ENCODE measurements at places on chromosomes 11 and 22.

DNA sequence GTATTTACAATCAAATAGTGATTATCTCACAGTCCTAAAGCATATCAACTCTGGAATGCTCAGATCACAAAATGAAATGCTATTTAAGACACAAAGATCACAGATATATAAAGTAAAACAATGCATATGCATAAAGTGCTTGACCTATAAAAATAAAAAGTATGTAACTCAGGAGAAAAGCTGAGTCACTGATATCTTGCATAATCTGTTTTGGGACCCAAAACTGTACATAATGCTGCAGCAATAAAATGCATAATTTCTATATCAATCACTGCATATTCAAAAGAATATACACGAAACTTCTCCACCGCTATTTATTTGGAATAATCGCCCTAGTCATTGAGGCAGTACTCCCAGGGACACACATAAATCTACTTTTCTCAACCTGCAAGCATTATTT lies 34.9 kb upstream of the GRIA4 start:
- no peak for DNase-seq

GRCh38 chr11:61647529-61647928 lies 32.7 kb upstream of the DAGLA start:
- DNase-seq = no peak

DNA sequence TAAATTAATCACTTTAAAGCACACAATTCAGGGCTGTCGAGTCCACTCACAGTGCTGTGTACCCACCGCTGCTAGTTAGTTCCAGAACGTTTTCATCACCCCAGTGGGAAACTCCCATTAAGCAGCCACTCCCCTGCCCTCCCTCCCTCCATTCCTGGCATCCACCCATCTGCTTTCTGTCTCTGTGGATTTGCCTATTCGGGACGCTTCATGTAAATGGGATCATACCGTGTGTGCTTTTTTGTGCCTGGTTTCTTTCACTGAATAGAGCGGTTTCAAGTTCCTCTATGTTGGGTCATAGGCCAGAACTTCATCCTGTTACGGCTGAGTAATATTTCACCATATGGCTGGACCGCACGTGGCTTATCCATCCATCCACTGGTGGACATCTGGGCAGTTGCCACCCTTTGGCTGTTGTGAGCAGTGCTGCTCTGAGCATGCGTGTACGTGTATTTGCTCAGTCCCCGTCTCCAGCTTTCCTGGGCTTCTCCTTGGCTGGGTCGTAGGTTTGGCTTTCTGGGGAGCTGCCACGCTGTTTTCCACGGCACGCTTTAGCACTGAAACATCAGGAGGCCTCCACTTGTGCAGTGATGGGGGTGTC lies 30.1 kb downstream of the ARHGAP8 start:
- no peak for DNase-seq

DNA sequence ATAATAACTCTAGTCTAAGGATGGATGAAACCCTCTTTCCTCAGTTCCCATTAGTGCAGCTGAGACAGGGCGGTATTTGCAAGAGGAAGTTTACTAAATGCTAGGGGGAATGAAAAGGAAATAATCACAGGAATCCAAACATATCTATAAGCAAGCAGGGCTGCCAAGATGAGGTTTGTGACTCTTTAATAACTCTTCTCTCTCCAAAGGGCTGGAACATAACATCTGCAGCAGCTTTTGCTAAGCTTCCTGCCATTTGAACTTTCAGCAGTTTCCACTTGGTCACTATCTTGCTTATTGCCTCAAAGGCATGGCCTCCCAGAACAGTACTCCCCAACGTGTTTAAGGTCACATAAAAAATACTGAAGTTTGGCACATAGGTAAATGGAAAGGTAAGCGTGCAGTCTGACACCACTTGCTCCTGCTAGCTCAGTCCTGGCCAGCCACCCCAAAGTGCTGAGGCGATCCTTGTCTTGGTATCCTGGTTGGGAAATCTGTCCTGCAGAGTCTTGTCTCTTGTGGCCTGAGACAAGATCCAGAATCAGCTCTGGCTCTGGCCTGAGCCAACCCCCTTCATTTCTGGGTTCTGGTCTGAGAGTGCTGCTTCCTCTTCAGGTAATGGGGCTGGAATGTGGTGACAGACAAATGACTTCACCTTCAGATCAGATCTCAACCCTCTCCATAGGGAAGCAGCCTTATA lies 81.8 kb downstream of the KCNC1 start:
- DNase-seq = no peak

DNA sequence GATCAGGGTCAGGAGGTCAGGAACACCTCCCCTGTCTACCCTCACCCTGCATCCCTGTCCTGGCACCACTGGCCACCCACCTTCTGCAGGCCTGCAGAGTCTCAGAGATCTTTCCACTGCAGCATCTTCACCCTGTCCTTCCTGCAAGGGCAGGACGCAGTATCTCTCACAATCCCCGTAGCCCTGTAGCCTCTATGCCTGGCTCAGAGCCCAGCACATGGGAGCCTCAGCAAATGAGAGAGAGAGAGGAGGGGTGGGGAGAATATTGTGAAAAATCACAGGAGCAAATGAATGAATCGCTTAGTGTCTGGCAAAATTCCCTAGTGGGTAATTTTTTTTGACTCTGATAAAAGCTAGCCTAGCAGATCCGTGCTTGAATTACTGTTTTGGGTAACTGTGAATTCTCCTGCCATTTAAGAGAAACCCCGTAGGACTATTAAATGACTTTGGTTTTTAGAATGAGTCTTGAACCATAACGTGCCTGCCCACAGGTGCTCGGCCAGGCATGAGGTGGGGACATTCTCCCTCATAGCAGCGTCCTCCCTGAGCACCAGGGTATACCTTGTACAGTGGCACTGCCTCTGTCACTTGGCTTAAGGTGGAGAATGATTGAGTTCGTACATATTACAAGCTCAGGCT lies 91.5 kb downstream of the MORC2 start:
- DNase-seq = no peak

DNA sequence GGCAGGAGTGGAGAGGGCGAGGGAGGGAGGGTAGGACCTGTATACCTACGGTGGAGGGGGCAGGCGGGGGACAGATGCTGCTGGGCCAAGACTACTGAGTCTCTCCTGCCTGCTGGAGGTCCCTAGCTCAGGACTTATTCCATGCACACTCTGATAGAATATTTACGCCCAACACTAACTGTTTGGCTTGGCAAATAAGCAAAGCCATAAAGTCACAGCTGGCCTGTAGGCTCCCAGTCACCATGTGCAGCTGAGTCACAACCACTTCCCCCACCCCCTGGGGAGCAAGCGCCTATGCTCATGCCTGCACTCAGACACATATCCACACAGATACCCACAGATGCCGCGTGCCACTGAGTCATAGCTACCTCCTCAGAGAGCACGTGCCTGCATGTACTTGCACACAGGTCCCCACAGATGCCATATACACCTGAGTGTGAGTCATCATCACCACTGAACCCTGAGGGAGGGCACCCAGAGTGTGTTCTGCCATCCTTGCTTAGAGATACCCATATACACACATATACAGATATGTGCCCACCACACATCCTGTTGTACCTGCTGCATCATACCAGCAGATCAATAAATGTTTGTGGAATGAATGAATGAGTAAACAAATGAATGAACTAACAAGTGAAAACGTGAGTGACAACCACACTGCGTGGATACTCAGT lies 95.8 kb downstream of the SWAP70 start:
- DNase-seq = peak; percentile 67

DNA sequence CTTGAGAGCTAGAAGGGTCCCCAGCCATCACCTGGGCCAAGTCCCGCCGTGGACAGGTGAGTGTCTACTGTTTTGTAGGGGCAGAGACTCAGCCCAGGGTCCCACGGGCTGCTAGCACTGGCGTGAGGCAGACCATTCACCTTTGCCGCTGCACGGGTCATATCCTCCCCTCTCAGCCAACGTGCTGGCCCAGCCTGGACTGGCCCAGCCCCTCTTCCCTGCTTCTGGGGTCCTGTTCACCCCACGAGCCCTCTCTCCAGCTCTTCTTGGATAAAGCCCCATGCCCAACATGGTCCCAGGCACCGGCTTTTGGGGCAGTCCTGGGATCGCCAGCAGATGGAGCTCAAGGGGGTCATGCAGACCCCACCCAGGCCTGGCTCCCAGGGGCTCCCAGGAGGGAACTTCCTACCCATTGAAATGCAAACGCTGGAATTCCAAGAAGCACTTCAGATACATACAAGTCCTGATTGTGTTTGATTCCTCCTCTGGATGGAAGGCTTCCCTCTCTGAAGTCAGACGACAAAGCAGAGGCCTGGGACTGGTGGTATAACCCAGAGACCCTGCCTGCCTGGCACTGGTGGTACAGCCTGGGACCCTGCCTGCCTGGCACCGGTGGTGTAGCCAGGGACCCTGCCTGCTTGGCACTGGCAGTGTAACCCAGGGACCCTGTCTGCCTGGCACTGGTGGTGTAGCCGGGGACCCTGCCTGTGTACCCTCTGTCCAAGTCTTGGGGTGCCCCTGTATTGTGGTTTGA lies 8.9 kb upstream of the SEPTIN5 start:
- peak; percentile 7 for DNase-seq

- DNase-seq = no peak
Measured at GRCh38 chr11:6201481-6201880, 2.5 kb downstream of the OR52W1 start.

DNA sequence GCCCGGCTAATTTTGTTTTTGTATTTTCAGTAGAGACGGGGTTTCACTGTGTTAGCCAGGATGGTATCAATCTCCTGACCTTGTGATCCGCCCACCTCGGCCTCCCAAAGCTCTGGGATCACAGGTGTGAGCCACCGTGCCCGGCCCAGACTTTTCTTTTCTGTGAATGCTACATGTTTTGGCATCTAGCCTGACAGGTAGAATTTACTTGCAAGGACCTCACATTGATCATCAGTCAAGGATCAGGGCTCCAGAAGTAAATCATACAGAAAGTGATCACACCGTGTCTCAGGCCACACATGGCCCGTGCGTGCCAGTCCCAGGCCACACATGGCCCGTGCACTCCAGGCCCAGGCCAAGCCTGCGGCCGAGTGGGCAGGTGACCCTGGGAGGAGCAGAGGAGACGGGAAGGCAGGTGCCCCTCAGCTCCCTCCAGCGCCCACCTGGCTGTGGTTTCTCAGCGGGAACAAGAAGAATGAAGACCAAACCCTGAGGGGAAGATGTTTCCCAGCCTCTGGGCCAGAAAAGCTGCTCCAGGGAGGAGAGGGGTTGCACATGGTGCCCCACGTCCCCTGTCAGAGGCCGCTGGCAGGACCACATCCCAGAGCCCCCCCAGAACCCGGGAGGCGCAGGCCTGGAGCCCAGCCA lies 76.2 kb downstream of the BRD1 start:
- no peak for DNase-seq

- no peak for DNase-seq
Measured at GRCh38 chr22:48606684-48607307, 1220.9 kb downstream of the BRD1 start.

GRCh38 chr11:14308114-14308896 lies 50.7 kb downstream of the RRAS2 start:
- DNase-seq = no peak

- DNase-seq = no peak
Measured at GRCh38 chr11:63001456-63001855, 14.2 kb downstream of the SLC22A8 start.

DNA sequence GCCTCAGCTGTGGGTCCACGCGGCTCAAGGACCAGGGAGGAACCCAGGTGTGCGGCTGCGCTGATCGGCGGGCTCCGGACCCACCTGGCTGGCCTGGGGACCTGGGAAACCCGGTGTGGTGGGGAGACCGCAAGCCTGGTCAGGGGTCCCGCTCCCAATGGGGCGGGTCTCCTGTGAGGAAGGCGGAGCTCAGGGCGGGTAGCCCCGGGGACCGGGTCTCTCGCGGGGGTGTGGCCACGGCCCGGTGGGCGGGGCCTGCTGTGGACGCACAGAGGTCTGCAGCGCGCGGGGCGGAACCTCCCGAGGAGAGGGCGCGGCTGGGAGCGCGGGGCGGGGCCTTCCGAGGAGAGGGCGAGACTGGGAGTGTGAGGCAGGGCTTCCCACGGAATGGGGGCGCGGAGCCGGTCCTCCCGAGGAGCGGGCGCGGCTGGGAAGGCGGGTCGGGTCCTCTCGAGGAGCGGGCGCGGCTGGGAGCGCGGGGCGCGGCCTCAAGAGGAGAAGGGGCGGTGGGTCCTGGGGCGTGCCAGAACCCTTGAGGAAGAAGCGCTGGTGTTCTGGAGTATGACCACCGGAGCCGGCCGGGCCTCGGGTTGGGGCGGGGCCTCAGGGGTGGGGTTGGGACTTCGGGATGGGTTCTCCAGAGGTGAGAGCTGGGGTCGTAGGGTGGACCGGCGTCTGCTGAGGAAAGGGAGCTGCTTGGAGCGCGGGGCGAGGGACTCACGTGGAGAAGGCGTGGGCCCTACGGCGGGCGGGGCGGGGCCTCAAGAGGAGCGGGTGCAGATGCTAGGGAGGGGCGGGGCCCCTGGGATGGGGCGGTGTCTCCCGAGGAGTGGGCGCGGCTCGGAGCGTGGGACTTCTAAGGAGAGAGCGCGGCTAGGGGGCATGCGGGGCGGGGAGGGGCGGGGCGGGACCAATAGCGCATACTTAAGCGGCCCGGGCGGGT lies 20.8 kb downstream of the DGCR6L start:
- peak; percentile 80 for DNase-seq

DNA sequence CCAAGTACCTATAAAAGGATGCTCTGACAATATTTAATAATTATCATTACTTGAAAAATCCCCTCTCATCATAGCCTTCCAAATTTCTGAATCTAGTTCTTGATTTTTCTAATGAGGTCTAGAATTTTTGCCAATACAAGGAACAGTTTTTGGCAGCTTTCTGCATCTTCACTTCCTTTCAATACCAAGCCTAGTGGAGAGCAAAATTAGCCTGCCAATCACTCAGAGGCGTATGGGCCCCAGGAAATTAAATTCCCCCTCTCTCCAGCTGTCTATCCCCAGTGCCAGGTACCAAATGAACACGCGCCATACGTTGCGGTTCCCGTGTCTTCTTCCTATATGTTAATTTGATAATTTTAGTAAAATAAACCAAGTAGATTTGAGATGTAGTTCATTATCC lies 293.9 kb downstream of the NTM start:
- no peak for DNase-seq

- no peak for DNase-seq
Measured at GRCh38 chr11:59151761-59152160, 9.1 kb downstream of the FAM111A start.

GRCh38 chr22:36822581-36822980 lies 5.7 kb upstream of the PVALB start:
- DNase-seq = no peak

- DNase-seq = no peak
Measured at GRCh38 chr22:27205492-27206373, 548.3 kb downstream of the MIAT start.

DNA sequence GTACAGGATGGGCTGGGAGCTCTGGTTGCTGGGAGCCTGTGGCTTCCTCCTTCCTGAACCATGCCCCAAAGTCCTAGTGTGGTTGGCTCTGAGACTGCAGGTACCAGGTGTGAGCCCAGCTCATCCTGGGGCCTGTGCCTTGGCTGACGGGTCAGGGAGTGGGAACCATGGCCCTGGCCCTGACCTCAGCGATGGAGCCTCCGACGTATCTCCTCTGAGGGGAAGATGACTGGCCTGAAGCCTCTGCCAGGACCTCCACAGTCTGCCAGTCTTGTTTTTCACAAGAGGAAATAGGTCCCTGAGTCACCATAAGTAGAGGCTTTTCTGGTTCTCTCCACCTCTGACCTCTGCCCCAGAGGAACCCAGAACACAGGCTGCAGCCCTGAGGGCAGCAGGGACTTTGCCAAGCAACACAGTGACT lies 3.4 kb downstream of the RCE1 start:
- no peak for DNase-seq

Measured in GM10248 (cell line).